ENCODE measurements at places on chromosomes 2 and 18.

DNA sequence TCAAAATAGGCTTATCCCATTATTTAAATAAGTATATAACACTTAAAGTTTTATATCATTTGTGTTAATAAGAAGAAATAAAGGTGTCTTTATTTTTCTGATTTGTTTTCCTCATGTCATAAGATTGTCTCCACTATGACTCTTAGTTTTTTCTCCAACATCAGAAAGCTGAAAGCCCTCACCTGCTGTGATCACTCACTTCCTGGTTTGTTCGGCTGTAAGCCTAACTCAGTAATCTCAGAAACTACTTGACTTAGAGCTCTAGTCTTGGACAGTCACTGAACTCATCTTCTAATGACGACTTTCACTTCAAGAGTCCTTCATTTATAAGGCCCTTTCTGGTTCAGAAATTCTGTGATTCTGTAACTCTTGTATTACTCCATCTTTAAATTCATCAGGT is 311.0 kb downstream of the ZEB2 start:
- no peak for DNase-seq

DNA sequence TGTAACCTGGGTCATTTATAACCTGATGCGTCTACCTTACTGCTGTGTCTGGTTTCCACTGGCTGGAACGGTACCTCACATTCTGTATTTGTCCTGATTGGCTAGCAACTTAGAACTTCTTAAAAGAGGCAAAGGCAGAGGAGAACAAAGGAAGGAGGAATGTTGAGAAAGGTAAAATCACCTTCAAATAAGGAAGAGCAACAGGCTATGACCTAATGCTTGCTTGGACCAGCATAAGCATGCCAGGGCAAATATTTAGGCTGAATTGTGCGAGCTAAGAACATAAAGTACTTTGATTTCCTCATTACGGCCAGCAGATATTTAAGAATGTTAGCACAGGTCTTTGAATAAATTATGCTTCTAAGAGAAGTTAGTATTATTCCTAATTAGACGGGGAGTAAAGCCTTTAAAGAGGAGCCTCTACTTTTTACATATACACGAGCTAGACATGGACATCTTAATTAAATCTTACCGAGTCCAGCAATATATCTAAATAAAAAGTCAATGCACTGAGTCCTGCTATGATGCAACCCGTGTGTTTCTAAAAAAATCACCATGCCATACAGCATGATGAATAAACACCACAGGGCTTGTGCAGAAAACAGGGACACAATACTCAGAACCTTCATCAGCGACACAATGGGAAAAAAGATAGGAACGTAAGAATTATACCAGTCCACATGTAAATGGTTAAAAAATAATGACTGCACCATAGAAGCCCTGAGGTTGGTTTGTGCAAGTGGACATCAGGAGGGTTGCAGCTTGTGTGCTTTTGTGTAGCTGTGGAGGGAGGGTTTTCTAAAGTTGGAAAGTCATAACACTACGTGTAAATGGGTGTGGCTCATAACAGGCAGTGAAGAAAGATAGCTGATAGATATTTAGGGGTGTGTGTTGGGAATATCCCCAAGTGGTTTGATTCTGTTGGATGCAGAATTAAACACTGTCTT is 14.2 kb downstream of the SEPTIN2 start:
- no peak for DNase-seq

- no peak for DNase-seq
Observed at GRCh38 chr18:61860302-61860701, 32.5 kb downstream of the RNF152 start.

DNA sequence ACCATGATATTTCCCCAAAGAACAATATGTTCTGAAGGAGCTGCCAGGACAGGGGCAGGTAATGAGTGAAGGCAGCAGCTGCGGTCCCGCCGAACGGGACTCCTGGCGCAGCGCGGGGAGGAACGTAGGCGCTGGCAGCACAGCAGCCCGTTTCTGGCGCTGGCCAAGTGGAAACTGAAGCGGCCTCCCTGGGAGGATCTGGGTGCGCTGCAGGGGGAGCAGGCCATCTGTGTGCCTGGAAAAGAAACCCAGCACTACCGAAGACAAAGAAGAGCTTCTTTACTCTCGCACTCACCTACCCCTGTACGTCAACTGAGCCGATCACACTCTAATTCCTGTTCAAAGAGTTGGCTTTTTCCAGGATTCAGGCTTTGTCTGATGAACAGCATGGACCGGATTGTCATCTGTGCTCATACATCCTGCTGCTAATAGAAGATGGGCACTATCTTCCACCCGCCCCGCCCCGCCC is 11.8 kb downstream of the G6PC2 start:
- no peak for DNase-seq

DNA sequence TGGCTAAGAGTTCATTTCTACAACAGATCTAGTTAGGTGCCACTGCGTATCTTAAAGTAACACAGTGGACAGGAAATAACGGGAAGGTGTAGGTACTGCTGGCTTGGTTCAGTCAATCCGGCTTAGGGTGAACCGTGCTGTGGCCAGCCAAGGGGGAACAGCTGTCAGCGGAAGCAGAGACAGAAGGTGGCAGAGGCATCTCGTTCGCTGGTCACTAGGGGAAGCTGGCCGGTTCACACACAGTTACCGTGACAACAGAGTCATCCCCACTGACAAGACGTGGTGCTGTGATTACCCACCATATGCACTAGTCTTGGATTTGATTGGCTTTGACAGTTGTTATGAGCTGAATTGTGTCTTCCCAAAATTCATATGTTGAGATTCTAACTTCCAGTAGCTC is 58.8 kb upstream of the HDAC4 start:
- no peak for DNase-seq

Measured in HuH-7 (cell line).